Activated T-helper 1 cell treated with anti-CD3 and anti-CD28 coated beads, Interleukin-2, amount 50 U/mL, for 16 hours (primary cell): ENCODE measurements at places on chromosomes 13 and 19.

- DNase-seq: no peak
These were observed 70.6 kb upstream of the SERP2 start for GRCh38 chr13:44302940-44303575.

GRCh38 chr19:29908963-29909944, 32.8 kb upstream of the URI1 start:
- DNase-seq: no peak

GRCh38 chr13:66482836-66483235, 747.3 kb downstream of the PCDH9 start:
- no peak for DNase-seq

DNA sequence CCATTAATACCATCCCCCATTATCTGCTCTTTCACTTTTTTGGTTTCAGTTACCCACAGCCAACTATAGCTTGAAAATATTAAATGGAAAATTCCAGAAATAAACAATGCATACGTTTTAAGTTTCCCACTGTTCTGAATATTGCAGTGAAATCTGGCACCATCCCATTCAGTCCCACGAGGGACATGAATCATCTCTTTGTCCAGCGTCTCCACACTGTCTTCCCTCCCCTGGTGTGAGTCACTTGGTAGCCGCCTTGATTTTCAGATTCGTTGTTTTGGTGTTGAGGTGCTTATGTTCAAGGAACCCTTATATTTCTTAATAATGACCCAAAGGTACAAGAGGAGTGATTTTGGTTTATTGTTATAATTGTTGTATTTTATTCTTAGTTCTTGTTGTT, 246.1 kb downstream of the DCT start:
- DNase-seq: no peak

DNA sequence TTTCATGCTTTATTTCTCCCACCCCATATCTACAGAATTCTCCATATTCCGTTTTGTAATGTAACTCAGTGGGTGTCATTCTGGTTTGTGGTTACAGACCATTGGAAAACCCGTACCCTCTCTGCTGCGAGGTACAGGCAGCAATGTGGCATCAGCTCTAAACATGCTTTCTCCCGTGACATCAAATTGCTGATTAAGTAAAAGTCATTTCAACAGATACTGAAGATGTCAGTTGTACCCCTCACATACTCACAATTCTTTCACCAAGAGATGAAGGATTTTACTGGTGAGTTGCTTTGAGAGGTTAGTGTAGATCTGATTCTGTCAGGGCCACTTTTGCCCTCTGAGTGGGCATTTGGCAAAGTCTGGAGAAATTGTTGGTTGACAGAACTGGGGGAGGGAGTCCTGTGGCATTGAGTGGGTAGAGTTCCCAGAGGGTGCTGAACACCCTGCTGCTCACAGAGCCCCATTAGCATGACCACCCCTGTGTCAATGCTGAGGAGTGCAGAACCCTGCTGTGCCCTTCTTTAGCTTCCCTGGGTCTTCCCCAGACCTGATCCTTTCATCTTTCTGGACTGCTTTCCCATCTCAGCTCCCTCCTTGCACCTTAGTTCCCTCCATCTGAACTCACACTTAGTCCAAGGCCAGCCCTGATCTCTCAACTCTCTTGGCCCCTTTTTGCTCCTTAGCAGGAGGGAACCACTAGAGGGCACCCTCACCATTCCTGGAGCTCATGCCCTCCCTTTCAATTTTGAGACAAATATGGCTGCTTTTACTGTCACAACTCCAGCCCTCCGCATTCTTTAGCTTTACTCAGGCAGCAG, 39.9 kb upstream of the CEACAM8 start:
- no peak for DNase-seq

GRCh38 chr19:2423071-2423914, 4.1 kb downstream of the TIMM13 start:
- DNase-seq: no peak

DNA sequence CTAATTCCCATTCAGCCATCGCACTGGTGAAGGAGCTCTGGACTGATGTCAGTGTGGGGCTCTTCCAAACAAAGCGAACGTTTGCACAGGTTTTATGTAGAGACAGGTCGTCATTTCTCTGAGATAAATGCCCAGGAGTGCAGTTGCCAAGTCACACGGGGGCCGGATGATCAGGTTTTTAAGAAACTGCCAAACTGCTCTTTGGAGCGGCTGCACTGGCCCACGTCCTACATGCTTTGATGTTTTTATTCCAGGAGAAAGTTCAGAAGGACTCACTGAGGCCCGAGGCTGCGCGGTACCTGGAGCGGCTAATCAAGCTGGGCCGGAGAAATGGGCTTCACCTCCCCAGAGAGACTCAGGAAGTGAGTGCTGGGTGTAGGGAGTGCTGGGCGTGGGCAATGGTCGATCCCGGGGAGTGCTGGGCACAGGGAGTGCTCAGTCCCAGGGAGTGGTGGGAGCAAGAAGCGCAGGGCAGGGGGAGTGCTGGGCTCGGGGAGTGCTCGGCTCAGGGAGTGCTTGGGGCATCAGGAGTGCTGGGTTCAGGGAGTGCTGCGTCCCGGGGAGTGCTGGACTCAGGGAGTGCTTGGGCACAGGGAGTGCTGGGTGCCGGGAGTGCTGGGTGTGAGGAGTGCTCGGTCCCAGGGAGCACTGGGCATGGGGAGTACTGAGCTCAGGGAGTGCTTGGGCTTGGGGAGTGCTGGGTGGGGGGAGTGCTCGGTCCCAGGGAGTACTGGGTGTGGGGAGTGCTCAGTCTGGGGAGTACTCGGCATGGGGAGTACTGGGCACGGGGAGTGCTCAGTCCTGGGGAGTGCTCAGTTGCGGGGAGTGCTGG, 10.7 kb downstream of the THOP1 start:
- DNase-seq: no peak

DNA sequence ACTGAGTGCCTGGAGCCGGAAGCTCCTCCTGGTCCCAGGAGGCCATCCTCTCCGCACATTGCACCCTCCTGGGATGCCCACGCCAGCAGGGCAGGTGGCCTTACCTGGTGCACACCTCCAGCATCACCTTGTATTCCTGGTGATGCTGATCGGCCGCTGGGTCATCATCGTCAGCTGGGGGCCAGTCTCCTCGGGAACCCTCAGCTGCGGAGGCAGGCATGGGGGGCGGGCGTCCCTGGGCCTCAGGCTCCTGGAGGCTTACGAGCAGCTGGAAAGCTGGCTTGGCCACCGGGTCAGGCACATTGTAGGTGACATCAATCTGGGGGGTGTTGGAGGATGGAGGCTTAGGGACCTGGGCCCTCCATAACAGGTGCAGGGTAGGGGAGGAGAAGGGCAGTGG, 13.7 kb downstream of the F2RL3 start:
- no peak for DNase-seq

GRCh38 chr13:32116210-32116609, 84.6 kb downstream of the FRY start:
- no peak for DNase-seq

DNA sequence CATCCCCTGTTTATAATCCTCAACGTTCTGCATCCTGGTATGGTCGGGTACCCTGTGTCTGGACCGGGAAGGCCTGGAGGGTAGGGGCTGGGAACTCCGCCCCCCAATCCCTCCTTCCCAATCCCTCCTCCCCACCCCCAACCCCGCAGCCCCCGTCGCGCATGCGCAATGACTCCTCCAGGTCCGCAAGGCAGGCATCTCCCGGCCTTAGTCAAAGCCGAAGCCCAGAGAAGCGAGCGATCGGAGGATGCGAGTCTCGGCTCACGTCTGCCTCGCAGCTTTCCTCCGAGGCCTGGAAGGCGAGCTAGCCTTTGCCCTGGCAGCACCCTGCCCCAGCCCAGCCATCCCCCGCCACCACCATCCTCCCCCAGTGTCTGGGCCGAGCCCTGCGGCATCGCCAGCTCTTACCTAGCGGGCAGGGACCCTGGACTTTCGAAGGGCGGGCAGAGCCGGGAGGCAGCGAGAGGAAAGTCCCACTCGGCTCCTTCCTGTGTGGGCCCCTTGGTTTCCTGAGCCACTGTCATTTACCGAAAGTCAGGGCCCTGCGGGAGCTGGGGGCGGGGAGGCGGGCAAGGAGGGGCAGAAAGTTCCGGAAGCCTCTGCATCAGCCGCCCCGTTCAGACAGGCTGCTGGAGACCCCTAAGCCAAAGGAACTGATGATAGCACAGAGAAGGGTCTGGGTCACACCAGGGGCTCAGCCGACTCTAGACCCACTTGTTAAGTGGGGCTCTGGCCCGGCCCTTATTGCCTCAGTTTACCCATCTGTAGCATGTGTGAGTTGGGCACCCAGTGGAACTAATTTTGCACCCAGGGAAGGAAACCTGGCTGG, at the start of gene JAK3:
TSS of gene JAK3 (minus strand) at position 445 of the 829 bp plus-strand sequence. CDS start 3,565 bp downstream, outside the sequence.
- peak; percentile 82 for DNase-seq

GRCh38 chr19:5147074-5147977, 178.4 kb downstream of the KDM4B start:
- no peak for DNase-seq
